ENCODE measurements at places on chromosomes 5 and 9. TPM values are rescaled to one million over a fixed set of nuclear protein-coding genes. Genes with fewer than 3 reads are reported as not detected.

Gene ADAMTS12
- 55.2 TPM for total RNA-seq

Gene SPINK5
- 8.3 TPM for total RNA-seq

Gene BSPRY
- 0.15 TPM for total RNA-seq

Gene ITGA2
- total RNA-seq = 1.5 TPM

Gene RORB
- total RNA-seq = 0.43 TPM

Gene RASEF
- total RNA-seq = 1.3 TPM

Gene CTXN3
- 11.0 TPM for total RNA-seq

Gene BHMT2
- 0.33 TPM for total RNA-seq

Gene PCDHGA5
- total RNA-seq = 1.8 TPM

Gene PHF24
- total RNA-seq = 1.1 TPM

Gene SPATA31D1
- 0.18 TPM for total RNA-seq

Gene GFRA3
- total RNA-seq = 0.45 TPM

Gene F12
- total RNA-seq = 6.5 TPM

Gene SLC45A2
- total RNA-seq = 0.77 TPM

Gene FOCAD
- total RNA-seq = 45.9 TPM

Gene ADAMTS16
- total RNA-seq = 0.65 TPM

Gene ANXA6
- total RNA-seq = 66.5 TPM

Gene TAF11L10
- 2.1 TPM for total RNA-seq

Gene SLC27A6
- 6.2 TPM for total RNA-seq

Gene CARD9
- total RNA-seq = 1.5 TPM

Gene ANGPTL2
- 1.4 TPM for total RNA-seq

Gene PCDHA4
- total RNA-seq = 15.2 TPM

Gene IPPK
- total RNA-seq = 20.3 TPM

Gene PCDHB11
- total RNA-seq = 3.4 TPM

Gene WDR38
- 0.24 TPM for total RNA-seq

Gene ROR2
- total RNA-seq = 1.9 TPM

Gene COL5A1
- total RNA-seq = 3.4 TPM

Gene IL3
- total RNA-seq = not detected

Gene DMRT2
- total RNA-seq = 0.27 TPM

Gene FBXW11
- 77.1 TPM for total RNA-seq

Gene PCDHA5
- total RNA-seq = not detected

Gene SPOCK1
- 9.4 TPM for total RNA-seq

Gene STKLD1
- 2.3 TPM for total RNA-seq

Gene NUDT2
- 17.1 TPM for total RNA-seq

Gene EGFL7
- 0.58 TPM for total RNA-seq

Gene PFN3
- not detected for total RNA-seq

Gene TSTD2
- total RNA-seq = 31.4 TPM

Gene MGAT4B
- 72.1 TPM for total RNA-seq

Gene MLANA
- total RNA-seq = 5.9 TPM

Gene OR1J4
- 0.31 TPM for total RNA-seq

Gene CCDC69
- total RNA-seq = 0.92 TPM

Gene ZBTB6
- total RNA-seq = 14.5 TPM

All from motor neuron (in vitro differentiated cells).